ENCODE measurements at places on chromosomes 2 and 18.
A peak's percentile ranks its signal among the peaks of the same experiment; 100 is the strongest.

DNA sequence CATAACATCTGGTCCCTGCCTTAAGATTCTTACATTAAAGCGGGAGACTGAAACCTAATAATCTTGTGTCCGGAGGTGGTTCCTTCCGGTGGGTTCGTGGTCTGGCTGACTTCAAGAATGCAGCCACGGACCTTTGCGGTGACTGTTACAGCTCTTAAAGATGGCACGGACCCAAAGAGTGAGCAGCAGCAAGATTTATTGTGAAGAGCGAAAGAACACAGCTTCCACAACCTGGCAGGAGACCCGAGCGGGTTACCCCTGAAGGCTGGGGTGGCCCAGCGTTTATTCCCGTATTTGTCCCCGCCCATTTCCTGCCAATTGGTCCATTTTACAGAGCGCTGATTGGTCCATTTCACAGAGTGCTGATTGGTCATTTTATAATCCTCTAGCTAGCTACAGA, 122.3 kb upstream of the SIX2 start:
- no peak for DNase-seq

- no peak for DNase-seq
These were observed 61.9 kb upstream of the IL1R1 start for GRCh38 chr2:102080451-102081242.

GRCh38 chr2:195766691-195767090, 109.7 kb downstream of the SLC39A10 start:
- DNase-seq = no peak

GRCh38 chr2:181972431-181973170, 13.1 kb upstream of the PPP1R1C start:
- no peak for DNase-seq

- no peak for DNase-seq
These were observed 3.3 kb upstream of the SRSF7 start for GRCh38 chr2:38754506-38754905.

DNA sequence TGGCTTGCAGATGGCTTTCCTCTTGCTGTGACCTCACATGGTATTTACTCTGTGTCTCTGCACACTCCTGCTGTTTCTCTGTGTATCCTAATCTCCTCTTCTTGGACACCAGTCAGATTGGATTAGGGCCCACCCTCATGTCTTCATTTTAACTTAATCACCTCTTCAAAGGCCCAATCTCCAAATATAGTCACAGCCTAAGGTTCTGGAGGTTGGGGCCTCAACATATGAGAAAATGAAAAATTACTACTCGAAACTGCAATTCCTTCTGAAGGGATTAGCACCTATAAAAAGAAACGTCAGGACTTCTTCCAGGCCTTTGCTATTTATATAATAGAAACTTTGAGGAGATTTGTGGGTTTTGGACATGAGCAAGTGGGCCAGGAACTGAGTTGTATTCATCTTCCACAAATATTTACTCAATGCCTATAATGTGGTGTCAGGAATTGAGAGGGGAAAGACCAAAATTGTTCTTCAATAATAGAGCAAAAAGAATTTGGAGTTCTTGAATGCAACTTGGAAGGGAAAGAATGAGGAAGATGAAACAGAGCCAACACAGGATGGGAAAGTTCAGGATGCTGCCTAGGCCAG, 270.0 kb upstream of the FN1 start:
- DNase-seq = no peak

DNA sequence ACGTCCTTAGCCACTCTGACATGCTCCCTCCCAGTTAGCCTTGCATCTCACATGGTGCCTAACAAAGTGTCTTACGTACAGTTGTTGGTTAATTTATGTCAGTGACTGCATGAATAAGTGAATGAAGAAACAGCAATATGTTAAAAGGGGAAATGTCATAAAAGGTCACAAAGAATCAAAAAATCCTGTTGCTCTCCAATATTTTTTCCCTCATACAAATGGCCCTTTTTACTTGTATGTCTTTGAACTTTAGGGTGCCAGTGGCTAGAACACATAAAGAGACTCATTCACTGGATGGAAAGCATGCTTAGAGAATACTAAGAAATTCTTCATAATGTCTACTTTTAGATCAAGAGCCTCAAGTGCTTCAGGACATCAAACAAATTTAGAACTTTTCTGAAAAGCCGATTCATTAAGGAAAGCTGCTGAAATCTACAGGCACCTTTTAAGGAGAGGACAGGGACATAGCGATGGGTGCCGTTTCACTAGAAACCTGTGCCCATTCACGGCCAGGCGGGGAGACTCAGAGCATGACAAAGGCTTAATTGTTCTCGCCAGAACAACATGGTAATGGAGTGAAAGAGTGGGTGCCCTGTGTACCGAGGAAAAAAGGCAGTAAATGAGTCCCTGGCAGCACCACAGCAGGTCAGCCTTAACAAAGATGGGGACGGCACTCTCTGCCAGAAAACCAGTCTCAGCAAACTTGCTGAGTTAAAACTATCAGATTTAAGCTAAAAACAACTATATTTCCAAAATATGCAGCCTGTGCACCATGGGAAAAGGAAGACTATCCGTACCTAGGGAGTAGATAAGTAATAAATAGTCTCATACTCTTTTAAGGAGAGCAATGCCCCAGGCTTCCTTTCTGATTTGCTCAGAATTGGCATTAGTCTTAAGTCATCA, 71.6 kb upstream of the SPTBN1 start:
- no peak for DNase-seq

DNA sequence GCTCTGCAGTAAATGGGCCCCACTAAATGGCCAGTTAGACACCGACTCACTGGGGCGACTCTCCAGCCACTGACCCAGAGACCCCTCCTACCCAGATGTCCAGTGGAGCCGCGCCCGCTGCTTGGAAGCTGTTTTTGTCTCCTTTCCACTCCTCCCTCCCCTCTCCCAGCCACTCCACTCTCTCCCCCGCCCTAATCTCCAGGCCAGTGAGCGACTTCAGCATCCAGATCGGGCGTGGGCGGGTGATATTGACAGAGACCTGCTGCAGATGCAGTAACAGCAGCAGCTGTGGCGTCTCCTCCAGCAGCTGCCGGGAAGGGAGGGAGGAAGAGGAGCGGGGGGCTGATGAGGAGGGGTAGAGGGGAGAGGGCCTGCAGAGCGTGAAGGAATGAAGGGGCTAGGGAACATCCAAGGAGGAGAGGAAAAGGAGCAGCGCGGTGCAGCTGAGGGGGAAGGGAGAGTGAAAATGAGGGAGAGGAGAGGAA, at the start of gene SCN7A:
Gene SCN7A, minus strand, starts transcription at position 110 of the 485 bp plus-strand sequence. CDS start 16,553 bp downstream, outside the sequence.
- DNase-seq = no peak

DNA sequence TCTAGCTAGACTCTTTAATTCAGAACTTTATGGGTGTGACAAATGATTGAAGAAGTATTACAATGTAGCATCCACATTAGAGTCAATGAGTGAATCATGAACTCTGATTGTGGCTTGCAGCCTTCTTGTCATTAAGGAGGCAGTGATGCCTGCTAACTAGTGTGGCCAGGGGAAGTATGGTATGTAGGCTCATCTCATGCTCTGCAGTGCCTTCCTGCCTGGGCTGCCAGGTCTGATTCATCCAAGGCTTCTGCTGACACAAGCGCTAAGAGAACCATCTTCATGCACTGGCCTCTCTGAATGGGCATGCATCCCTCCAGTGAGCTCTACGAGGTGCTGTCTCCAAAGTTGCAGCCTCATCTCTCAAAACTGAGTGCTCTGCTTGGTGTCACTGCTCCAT, 144.3 kb downstream of the MTCL1 start:
- no peak for DNase-seq

DNA sequence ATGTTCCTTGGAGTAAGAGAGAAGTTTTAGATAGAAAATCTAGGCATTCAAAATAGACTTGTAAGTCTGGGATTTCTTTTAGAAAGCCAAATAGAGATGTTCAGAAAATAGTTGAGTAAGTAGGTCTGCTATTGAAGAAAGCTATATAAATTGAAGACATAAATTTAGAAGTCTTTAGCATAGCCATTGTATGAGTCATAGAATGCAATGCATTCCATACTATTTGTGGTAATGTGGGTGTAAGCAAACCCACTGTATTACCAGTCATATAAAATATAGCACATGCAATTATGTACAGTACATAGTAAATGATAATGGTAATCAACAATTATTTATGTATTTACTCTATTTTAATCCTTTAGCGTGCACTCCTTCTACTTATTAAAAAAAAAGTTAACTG, 14.1 kb downstream of the MC4R start:
- no peak for DNase-seq

GRCh38 chr2:200784215-200784614, 27.5 kb upstream of the BZW1 start:
- DNase-seq = no peak

DNA sequence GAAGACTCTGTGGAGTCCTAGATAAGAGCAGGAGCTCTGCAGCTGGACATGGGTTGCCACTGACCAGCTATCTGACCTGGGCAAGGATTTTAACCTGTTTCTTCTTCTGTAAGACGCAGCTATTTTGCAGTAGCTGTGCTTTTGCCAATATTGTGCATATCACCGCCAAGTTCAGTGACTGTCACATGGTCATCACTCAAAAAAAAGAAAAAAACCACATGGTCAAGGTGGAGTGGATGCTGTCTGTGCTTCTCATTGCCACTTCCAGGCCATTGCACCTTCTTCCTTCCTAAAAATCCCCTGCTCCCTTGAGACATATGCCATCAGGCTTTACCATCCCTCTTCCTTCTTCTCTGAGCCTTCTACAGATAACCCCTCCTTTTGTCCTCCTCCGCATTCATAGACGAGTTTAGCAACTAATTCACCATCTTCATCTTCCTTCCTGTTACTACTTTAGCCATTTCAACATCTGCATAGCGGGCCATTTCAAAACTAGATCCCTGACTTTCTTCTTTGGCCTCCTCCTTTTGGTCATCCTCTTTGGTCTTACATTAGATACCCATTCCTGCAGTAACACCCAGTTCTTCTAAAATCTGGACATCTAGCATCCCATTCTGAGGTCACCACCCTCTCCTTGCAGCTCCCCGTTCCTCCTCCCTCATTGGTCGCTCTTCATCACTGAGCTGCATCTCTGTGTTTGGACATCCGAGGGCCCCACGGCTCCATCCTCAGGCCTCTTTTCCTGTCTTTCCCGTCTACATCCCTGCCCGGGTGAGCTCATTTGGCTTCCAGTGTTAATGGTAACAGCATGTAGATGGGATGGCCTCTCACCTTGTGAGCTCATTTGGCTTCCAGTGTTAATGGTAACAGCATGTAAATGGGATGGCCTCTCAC, 17.8 kb downstream of the RNF144A start:
- DNase-seq = no peak

GRCh38 chr18:78673516-78674321, 305.9 kb upstream of the SALL3 start:
- DNase-seq = no peak

DNA sequence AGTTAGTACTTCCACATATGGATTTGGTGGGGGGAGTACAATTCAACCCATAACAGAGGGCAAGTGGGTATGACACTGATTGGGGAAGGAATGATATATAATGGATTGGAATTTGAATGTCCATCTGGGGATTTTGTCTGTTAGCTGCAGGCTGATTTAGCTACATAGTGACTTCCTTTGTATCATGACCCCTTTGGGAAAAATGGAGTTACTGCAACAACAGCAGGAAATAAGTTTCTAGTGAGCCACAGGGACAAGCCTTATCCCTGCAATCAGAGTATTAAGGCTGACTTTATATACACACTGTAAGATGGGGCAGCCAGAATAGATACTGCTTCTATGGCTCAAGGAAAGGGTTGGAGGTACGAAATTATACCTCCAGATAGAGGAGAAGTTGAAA, 404.4 kb upstream of the MEIS1 start:
- DNase-seq = no peak

DNA sequence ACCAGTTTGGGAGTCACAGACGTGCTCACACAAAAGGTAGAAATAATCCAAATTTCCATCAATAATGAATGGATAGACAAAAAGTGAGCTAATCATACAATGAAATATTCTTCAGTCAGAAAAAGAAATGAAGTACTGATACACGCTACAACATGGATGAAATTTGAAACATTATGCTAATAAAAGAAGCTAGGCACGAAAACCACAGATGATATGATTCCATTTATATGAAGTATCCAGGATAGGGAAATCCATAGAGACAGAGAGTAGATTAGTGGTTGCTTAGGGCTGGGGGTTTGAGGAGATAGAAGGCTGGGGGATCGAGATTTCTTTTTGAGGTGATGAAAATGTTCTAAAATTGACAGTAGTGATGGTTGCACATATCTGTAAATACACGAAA, 43.0 kb upstream of the ATP6V1B1 start:
- DNase-seq = no peak

DNA sequence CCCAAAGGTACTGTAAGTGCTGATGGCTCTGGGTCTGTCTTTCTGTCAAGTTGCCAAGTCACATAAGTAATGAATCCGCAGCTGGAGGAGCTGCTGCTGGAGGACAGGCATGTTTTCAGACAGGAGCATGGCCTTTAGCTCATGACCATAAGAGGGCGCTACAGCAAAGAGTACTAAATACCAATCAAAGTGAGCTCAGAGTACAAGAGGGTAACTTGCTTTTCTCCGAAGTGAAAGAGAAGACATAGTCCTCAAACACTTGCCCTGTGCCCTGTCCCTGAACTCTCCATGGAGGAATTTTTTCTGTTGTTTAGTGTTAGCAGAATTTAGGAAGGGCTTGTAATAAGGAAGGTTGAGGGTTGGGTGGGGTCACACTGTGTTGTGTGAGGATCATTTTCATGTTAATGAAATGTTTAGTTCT, 58.0 kb upstream of the EML6 start:
- DNase-seq = no peak

DNA sequence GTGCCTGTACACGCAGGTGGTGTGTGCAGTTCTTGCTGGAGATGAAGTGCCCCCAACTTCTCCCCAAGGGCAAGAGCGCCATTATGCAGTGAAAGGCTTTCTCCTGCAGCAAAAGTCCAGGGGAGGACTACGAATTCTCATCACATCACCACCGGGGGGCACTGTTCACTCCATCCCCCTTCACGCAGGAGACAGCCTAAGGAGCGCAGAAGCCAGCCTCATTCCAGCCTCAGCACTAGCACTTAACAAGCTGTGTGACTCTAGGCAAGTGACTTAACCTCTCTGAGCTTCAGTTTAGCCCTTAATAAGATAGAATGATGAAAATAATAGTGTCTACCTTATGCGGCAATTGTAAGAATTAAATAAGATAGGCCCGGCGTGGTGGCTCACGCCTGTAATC, 32.3 kb downstream of the DNMT3A start:
- peak; percentile 49 for DNase-seq

- DNase-seq = no peak
These were observed 102.1 kb upstream of the CDC42EP3 start for GRCh38 chr2:37773371-37774130.

- no peak for DNase-seq
These were observed 26.7 kb upstream of the ALLC start for GRCh38 chr2:3631161-3631850.

DNA sequence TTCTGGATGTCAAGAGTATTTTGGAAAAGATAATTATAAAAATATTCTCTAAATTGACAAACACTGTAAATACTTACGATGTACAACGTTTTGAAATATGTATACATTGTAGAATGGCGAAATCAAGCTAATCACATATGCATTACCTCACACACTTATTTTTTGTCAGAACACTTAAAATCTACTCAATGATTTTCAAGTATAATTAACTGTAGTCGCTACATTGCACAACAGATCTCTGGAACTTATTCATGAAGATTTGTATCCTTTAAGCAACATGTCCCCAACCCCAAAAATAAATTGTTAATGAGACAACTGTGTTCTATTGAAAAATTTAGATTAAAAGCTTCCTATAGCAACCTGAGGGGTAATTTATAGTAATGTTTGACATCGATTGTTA, 59.8 kb downstream of the C2orf74 start:
- DNase-seq = no peak
